Activated gamma-delta T cell treated with Interleukin-2 at 50 U/mL for 16 hours (primary cell): ENCODE measurements at places on chromosomes 2 and 18.

- DNase-seq: no peak
Observed at GRCh38 chr2:231344851-231345250, 50.7 kb upstream of the B3GNT7 start.

- DNase-seq: no peak
Observed at GRCh38 chr18:44805176-44805575, 124.5 kb downstream of the SETBP1 start.

DNA sequence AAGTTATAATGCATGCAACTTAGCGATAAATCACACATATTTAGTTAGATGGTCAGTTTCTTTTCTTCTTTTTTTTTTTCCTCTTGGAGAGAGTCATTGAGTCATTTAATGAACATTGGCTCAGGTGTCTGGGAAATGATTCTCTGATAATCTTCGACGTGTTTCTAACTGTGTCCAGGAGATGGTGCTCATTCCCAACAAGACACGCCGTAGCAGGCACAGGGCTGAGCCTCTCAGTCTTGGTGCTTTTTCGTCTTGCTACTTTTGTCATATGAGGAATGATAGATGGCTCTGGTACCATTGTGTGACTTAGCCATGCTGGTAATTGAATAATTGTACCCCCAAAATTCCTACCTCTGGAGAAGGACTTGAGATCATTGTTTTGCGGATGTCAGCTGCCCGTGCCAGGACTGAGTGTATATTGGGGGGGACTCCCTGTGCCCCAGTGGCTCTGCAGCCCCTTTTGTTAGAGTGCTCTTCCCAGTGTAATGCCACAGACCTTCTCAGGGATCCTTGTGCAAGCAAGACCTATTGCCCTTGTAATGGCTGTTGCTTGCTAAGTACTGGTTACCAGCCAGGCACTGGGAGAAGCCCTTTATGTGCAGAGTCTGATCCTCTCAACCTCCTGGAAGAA lies 107.6 kb upstream of the CYRIA start:
- DNase-seq: no peak

- DNase-seq: no peak
Observed at GRCh38 chr18:31072175-31072574, 29.6 kb upstream of the DSC3 start.
